Lower lobe of right lung (tissue), 2 donors: ENCODE measurements at places on chromosomes 7 and 10. TPM values are rescaled to one million over a fixed set of nuclear protein-coding genes. Genes with fewer than 3 reads are reported as not detected.

- H3K27ac ChIP-seq = no peak overlapping the region
- no peaks in the 10 kb centered on the region for H3K4me1 ChIP-seq
- no peaks in the 10 kb centered on the region for H3K36me3 ChIP-seq
- H3K4me3 ChIP-seq = no peak overlapping the region
Observed at GRCh38 chr10:25522294-25522693, 347.5 kb downstream of the GPR158 start.

DNA sequence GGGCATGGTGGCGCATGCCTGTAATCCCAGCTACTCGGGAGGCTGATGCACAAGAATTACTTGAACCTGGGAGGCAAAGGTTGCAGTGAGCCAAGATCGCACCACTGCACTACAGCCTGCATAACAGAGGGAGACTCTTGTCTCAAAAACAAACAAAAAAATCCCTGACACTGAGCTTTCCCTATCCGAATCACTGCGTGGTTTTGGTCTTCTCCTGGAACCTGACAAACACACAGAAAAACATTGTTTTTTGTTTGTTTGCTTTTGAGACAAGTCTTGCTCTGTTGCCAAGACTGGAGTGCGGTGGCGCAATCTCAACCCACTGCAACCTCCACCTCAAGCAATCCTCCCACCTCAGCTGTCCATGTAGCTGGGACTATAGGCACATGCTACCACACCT, 50.4 kb upstream of the PTPRN2 start:
- no peaks in the 10 kb centered on the region for H3K27me3 ChIP-seq
- H3K4me3 ChIP-seq = no peak overlapping the region
- H3K27ac ChIP-seq = no peak overlapping the region
- no peaks in the 10 kb centered on the region for H3K36me3 ChIP-seq
- DNase-seq = no peak

DNA sequence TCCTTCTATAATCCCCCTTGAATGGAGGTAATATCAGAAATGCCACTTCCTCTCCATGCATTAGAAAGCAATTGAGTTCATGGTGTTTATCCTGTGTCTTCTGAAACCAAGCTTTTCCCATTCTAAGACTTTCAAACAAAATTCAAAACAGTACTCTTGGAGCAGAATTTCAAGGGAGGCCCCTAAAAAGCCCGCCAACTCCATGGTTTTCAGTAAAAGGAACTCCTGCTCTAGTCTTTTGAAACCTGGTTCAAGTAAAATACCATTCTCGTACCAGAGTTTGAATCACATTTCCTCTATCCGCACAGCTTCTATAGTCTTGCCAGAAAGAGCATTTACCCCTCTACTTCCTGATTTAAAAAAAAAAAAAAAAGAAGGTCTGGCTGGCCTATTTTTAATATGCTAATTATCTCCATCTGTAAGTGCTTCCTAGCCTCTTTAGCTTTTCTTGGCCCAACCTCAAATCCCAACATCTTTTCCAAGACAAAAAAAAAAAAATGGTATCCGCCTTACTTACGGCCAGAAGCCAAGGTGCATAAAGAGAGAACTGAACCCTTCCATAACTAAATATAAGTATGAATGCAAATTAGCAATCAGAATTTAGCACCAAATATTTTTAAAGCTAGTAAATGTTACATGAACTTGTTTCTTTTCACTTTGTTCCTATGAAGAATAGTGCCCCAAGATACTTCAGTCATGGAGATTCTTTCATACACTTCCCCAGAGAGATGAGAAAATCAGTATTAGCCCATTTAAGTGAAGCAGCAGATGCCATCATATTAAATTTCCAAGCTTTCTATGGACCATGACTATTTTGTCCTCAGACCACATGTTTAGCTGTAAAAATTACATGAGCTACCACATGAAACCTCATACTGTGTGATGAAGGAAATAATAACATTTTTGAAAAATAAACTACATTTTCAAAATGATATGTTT, 199.9 kb upstream of the FAM3C start:
- DNase-seq = no peak
- H3K27me3 ChIP-seq = no peaks in the 10 kb centered on the region
- H3K27ac ChIP-seq = no peak overlapping the region
- no peaks in the 10 kb centered on the region for H3K36me3 ChIP-seq
- H3K4me3 ChIP-seq = no peak overlapping the region
- H3K4me1 ChIP-seq = no peaks in the 10 kb centered on the region

- no peak overlapping the region for H3K4me3 ChIP-seq
- no peaks in the 10 kb centered on the region for H3K27me3 ChIP-seq
- no peak for DNase-seq
- peaks cover 5% of the 10 kb centered on the region for H3K4me1 ChIP-seq
- no peak overlapping the region for H3K27ac ChIP-seq
Observed at GRCh38 chr7:75776295-75776971, 4.4 kb upstream of the CCL26 start.

DNA sequence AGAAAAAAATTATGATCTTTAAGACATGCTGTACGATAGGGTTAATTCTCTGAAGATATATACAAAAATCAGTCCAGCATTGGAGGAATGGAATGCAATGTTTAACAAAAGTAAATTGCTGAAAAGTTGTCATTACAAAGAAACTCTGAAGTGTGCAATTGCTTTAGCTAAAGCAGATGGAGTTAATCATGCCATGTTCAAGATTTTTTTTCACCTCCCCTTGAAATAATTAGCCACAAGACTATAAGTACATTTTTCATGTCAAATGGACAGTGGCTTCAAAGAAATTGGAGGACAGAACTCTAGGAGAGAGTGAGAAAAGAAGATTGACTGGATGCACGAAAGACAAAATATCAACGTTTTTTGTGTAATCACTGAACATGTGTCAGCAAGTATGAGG, 63.1 kb upstream of the MEOX2 start:
- H3K27ac ChIP-seq = no peak overlapping the region
- H3K27me3 ChIP-seq = no peaks in the 10 kb centered on the region
- H3K36me3 ChIP-seq = no peaks in the 10 kb centered on the region
- no peaks in the 10 kb centered on the region for H3K4me1 ChIP-seq
- no peak for DNase-seq
- H3K4me3 ChIP-seq = no peak overlapping the region

DNA sequence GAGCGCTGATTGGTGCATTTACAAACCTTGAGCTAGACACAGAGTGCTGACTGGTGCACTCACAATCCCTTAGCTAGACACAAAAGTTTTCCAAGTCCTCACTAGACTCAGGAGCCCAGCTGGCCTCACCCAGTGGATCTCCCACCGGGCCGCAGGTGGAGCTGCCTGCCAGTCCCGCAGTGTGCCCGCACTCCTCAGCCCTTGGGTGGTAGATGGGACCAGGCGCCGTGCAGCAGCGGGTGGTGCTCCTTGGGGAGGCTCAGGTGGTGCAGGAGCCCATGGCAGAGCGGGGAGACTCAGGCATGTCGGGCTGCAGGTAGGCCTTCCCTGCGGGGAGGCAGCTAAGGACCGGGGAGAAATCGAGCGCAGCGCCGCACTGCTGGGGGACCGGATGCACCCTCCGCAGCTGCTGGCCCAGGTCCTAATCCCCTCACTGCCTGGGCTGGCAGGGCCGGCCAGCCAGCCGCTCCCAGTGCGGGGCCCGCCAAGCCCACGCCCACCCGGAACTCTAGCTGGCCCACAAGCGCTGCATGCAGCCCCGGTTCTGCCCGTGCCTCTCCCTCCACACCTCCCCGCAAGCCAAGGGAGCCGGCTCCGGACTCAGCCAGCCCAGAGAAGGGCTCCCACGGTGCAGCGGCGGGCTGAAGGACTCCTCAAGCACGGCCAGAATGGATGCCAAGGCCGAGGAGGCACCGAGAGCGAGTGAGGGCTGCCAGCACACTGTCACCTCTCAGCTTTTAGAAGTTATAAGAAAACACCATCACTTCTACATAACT, 128.9 kb downstream of the ZNF438 start:
- peaks cover 36% of the 10 kb centered on the region for H3K36me3 ChIP-seq
- H3K4me3 ChIP-seq = no peak overlapping the region
- H3K4me1 ChIP-seq = no peaks in the 10 kb centered on the region
- DNase-seq = no peak

The TLL2 gene
- not detected for total RNA-seq

The NRAP gene
- total RNA-seq = not detected

The ADAM12 gene
- 0.92 TPM for total RNA-seq

The HTR5A gene
- total RNA-seq = not detected

The PTPRE gene
- total RNA-seq = 60.5 TPM

The CFTR gene
- 35.3 TPM for total RNA-seq

The OR2A42 gene
- total RNA-seq = not detected

The SVOPL gene
- 0.74 TPM for total RNA-seq
